NCI-H460 (cell line): ENCODE measurements at places on chromosomes 12 and 14. TPM values are rescaled to one million over a fixed set of nuclear protein-coding genes. Genes with fewer than 3 reads are reported as not detected.

DNA sequence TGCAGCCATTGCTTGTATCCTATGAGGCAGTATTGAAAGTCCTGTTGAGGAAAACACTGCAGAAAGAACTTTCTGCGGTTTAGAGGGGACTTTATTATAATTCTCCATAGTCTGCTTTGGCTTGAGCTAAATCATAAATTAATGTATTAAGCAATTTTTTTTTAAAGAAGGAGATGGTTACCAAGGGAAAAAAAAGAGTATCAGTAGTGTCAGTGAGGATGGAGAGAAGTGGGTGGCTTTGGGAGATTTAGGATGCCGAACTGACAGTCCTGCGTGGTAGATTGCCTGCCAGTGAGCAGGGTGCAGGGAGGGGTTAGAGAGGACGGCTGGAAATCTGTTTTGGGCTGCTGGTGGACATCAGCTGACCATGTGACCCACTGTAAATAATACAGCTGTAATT, 96.8 kb downstream of the MYRFL start:
- no peak for DNase-seq

GRCh38 chr14:40218282-40218941, 786.2 kb upstream of the FBXO33 start:
- no peak for DNase-seq

DNA sequence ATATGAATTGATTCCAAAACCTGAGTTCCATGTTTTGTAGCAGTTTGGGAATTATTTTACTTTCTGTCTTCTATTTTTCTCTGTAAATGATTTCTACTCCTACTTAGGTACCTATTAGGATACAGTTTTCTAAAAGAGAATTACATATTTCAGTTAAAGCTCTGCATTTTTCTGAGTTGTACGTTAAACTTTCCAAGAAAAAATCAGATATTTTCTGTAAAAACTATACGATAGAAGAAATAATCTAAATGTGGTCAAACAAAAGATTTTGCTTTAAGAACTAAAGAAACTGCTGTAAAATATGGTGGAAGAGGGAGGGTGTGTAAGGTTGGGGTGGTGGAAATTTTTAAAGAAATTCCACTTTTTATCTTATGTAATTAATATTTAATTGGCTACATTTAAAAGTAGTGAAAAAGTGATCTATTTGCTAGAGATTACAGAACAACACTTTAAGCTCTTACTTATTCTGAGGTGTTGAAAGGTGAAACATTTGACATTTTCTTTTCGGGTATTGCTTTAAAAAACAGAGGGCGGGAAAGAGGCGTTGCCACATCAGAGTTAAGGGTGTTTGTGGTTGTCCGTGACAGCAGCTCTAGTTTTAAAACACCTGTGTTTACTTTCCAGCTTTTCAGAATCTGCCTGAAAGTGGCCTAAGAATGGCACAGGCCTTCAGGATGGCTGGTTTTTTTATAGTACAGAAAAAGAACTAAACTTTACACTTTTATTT, 187.3 kb downstream of the MIPOL1 start:
- no peak for DNase-seq

GRCh38 chr14:25259470-25259869, 209.5 kb upstream of the STXBP6 start:
- DNase-seq: no peak

DNA sequence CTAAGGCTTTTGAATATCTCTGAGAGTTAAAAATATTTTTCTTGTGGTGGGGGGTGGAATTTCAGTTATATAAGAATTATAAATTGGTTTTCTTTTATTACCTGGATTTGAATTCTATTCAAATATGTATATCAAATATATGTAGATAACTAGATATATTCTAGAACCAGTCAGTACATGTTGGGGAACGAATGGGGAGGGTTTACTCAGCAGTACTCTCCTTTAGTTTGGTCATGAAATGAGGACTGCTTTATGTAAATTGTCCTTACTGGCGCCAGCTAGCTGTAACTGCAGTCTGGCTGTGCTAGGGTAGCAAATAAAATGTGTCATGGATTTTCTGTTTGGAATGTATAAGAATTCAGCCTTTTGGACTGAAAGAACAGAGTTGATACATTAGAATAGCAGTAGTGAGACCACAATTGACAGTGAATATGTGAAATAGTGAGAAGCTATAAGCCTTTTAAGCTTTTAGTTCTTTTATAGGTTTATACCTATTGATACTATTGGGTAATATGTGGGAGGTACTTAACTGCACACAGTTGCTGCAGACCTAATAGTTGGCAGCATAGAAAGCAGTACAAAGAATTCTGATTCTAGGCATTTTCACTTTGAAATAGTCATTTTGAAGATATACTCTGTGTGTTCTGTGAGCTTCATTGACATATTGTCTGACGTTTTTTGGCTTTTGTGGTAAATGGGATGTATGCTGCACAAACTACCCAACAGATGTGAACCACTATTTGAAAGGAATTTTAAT, 29.0 kb downstream of the ATF7IP start:
- peak; percentile 38 for DNase-seq

GRCh38 chr14:53032838-53033390, 82.1 kb upstream of the FERMT2 start:
- DNase-seq: no peak

GRCh38 chr12:14841761-14842160, 1.6 kb downstream of the ART4 start:
- DNase-seq: no peak

GRCh38 chr12:42530284-42530683, 59.3 kb downstream of the PRICKLE1 start:
- DNase-seq: no peak

- no peak for DNase-seq
These were observed at the start of gene ARHGAP9 for GRCh38 chr12:57479376-57480115. TSS of gene ARHGAP9 (minus strand) at chr12:57479866. CDS start at chr12:57479406, 460 bp downstream.

- DNase-seq: no peak
These were observed 46.2 kb downstream of the KDM2B start for GRCh38 chr12:121534495-121535148.

ZDHHC22 gene
- total RNA-seq: not detected in 2 replicates

TBX3 gene
- total RNA-seq: 6.6 and 7.1 TPM in 2 replicates

GLS2 gene
- not detected in 2 replicates for total RNA-seq
